ENCODE measurements at places on chromosomes 7 and 10.

DNA sequence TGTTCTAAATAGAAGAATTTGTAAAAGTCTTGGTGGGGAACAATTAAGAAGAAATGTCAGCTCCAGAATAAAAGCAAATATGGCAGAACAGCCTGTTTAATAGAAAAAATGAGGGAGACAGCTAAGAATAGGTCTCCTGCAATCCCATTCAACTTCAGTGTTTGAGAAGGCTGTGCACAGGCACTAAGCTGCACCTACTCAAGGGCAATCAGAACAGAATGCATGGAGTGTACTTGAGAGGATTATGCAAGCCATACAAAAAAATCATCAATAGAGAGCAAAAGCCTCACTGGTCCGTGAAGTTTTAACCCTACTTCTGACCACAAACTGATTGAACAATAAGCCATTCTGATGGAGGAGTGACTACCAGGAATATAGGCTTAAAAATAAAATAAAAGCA, 690.7 kb upstream of the PCDH15 start:
- no peak for DNase-seq

GRCh38 chr10:43224321-43224720, 42.5 kb downstream of the RASGEF1A start:
- DNase-seq: no peak

GRCh38 chr7:112721366-112721765, 68.8 kb downstream of the TMEM168 start:
- DNase-seq: no peak

GRCh38 chr10:72171175-72171630, 44.6 kb upstream of the ANAPC16 start:
- no peak for DNase-seq

DNA sequence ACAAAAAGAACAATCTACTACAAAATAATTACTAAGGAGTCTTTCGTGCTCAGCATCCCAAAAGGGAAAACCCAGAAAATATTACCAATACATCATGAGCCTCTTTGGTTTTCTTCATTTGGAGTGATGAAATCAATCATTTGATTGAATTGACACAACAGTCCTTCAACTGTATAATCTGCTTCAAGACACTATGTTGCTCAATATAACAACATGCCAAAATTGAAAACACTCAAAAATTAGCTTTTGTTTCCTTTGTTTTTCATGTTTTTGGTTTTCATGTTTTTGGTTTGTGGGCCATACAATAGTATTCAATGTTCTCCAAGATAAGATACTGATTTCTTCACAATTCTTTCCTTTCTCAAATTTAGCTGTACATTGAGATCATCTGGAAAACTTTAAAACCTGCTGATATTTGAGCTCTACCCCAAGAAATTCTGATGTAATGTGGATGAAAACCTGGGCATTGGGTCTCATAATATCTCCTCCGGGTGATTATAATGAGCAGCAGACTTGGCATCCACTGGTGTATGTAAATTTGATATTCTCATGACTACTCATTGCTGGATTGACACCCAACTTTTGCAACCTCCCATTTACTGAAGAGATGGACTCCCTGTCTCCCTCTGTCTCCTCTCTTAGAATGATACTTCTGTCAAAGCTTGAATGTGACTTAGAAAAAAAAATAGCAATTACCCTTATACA, 4.6 kb downstream of the SOSTDC1 start:
- DNase-seq: no peak
